ENCODE measurements at places on chromosomes 5 and 9. TPM values are rescaled to one million over a fixed set of nuclear protein-coding genes. Genes with fewer than 3 reads are reported as not detected.

The TMCO6 gene
- total RNA-seq: 33.8 TPM

The PRDM12 gene
- 0.12 TPM for total RNA-seq

The ZNF346 gene
- 12.7 TPM for total RNA-seq

The RRAGA gene
- 45.5 TPM for total RNA-seq

The LRRTM2 gene
- total RNA-seq: 0.07 TPM

The GABRA1 gene
- total RNA-seq: not detected

The PRSS3 gene
- total RNA-seq: not detected

The SNX18 gene
- 8.7 TPM for total RNA-seq

The SPINK1 gene
- total RNA-seq: not detected

The CBY3 gene
- 0.67 TPM for total RNA-seq

The DPYSL3 gene
- not detected for total RNA-seq

The ATP10B gene
- total RNA-seq: not detected

The PCDHB13 gene
- not detected for total RNA-seq

The PCDHGB5 gene
- 0.15 TPM for total RNA-seq

The DMRT2 gene
- 0.58 TPM for total RNA-seq

The PLPP7 gene
- not detected for total RNA-seq

The FBXO38 gene
- 43.1 TPM for total RNA-seq

The GPR150 gene
- 0.50 TPM for total RNA-seq

The ADRB2 gene
- total RNA-seq: 0.52 TPM

The DIRAS2 gene
- total RNA-seq: not detected

The SPINK4 gene
- not detected for total RNA-seq

The OMD gene
- not detected for total RNA-seq

The BICD2 gene
- 17.2 TPM for total RNA-seq

The SOHLH1 gene
- not detected for total RNA-seq

The FBN2 gene
- total RNA-seq: not detected

The ZNF883 gene
- 0.22 TPM for total RNA-seq

The EIF4E1B gene
- total RNA-seq: not detected

The SPATA31E1 gene
- not detected for total RNA-seq

The LTC4S gene
- total RNA-seq: 0.48 TPM

The AK1 gene
- total RNA-seq: 28.5 TPM

The SURF1 gene
- 24.7 TPM for total RNA-seq

The CDH9 gene
- total RNA-seq: not detected

The RASGEF1C gene
- not detected for total RNA-seq

The F2RL2 gene
- not detected for total RNA-seq

The IL7R gene
- total RNA-seq: 163 TPM

The C9orf153 gene
- 0.26 TPM for total RNA-seq

The BAAT gene
- not detected for total RNA-seq

The STK32A gene
- not detected for total RNA-seq

The CLTB gene
- total RNA-seq: 51.5 TPM

The BNC2 gene
- total RNA-seq: not detected

The CKMT2 gene
- total RNA-seq: not detected

The AMBP gene
- total RNA-seq: not detected

The ARL14EPL gene
- total RNA-seq: not detected

The GDA gene
- not detected for total RNA-seq

The PPIC gene
- not detected for total RNA-seq

The CCDC112 gene
- total RNA-seq: 1.8 TPM

The NUTM2G gene
- not detected for total RNA-seq

The UNC5A gene
- not detected for total RNA-seq

Data from activated CD4-positive, alpha-beta memory T cell treated with anti-CD3 and anti-CD28 coated beads for 36 hours (primary cell).